ENCODE measurements at places on chromosomes 13 and 19. TPM values are rescaled to one million over a fixed set of nuclear protein-coding genes. Genes with fewer than 3 reads are reported as not detected.

The ZIC2 gene
- total RNA-seq, result not detected

The NPHS1 gene
- total RNA-seq, result not detected

The EFNB2 gene
- total RNA-seq, result 17.5 TPM

The SHISA7 gene
- total RNA-seq, result not detected

The PSG6 gene
- total RNA-seq, result not detected

The GRK1 gene
- total RNA-seq, result not detected

The TDRD3 gene
- total RNA-seq, result 22.4 TPM

The ERICH6B gene
- not detected for total RNA-seq

The CACTIN gene
- total RNA-seq, result 34.2 TPM

The DACH1 gene
- 1.9 TPM for total RNA-seq

The PEAK3 gene
- not detected for total RNA-seq

The PLIN4 gene
- 87.4 TPM for total RNA-seq

The MEIOSIN gene
- not detected for total RNA-seq

The NANOS3 gene
- total RNA-seq, result not detected

The EBI3 gene
- 0.96 TPM for total RNA-seq

The SERPINE3 gene
- total RNA-seq, result not detected

The CHMP2A gene
- 125 TPM for total RNA-seq

The MYO1F gene
- 8.4 TPM for total RNA-seq

The ZFP14 gene
- total RNA-seq, result 10.6 TPM

The PSG11 gene
- total RNA-seq, result not detected

The ELSPBP1 gene
- total RNA-seq, result not detected

The SULT2B1 gene
- not detected for total RNA-seq

The RFPL4A gene
- not detected for total RNA-seq

The LGI4 gene
- total RNA-seq, result 40.5 TPM

The SEMA6B gene
- total RNA-seq, result 12.4 TPM

The ZNF805 gene
- 27.8 TPM for total RNA-seq

The FPR2 gene
- not detected for total RNA-seq

The C19orf33 gene
- 4.7 TPM for total RNA-seq

The PTH2 gene
- total RNA-seq, result not detected

The MUC16 gene
- total RNA-seq, result 2.7 TPM

The TICAM1 gene
- 6.2 TPM for total RNA-seq

The IGFL2 gene
- not detected for total RNA-seq

The CTXN1 gene
- 18.3 TPM for total RNA-seq

The IGSF23 gene
- total RNA-seq, result not detected

The CACNG8 gene
- total RNA-seq, result 0.16 TPM

The CRB3 gene
- total RNA-seq, result 0.85 TPM

All from gastroesophageal sphincter (tissue), 4 donors.